ENCODE measurements at places on chromosomes 5 and 9. TPM values are rescaled to one million over a fixed set of nuclear protein-coding genes. Genes with fewer than 3 reads are reported as not detected.

Gene C5orf58
- not detected for total RNA-seq

Gene PCDHGA2
- total RNA-seq = 0.39 TPM

Gene GLRA1
- not detected for total RNA-seq

Gene ANKRD55
- total RNA-seq = 3.7 TPM

Gene COL23A1
- 0.13 TPM for total RNA-seq

Gene TRIM14
- 1.9 TPM for total RNA-seq

Gene BRINP1
- 0.26 TPM for total RNA-seq

Gene WDR31
- total RNA-seq = 0.38 TPM

Gene TRIM36
- 0.26 TPM for total RNA-seq

Gene SMIM27
- total RNA-seq = 5.3 TPM

Gene NUTM2G
- total RNA-seq = not detected

Gene PTGES
- 0.26 TPM for total RNA-seq

Gene EDIL3
- under 0.01 TPM for total RNA-seq

Gene C5orf24
- 36.8 TPM for total RNA-seq

Gene FPGS
- total RNA-seq = 60.3 TPM

Gene FAM221B
- total RNA-seq = not detected

Gene OLFM1
- 16.2 TPM for total RNA-seq

Gene SCAMP1
- total RNA-seq = 45.1 TPM

Gene CCDC152
- 0.13 TPM for total RNA-seq

Gene SUSD3
- total RNA-seq = not detected

Gene NSD1
- total RNA-seq = 22.9 TPM

Gene DOCK8
- total RNA-seq = 4.4 TPM

Gene ARSI
- total RNA-seq = not detected

Gene NSG2
- not detected for total RNA-seq

Gene TENT4A
- total RNA-seq = 8.0 TPM

Gene TMEFF1
- 12.9 TPM for total RNA-seq

Gene FOXI1
- total RNA-seq = not detected

Gene PCDHA9
- under 0.01 TPM for total RNA-seq

Gene SMIM23
- not detected for total RNA-seq

Gene SYK
- total RNA-seq = 0.13 TPM

Gene MYO10
- total RNA-seq = 76.5 TPM

Gene SLC34A3
- total RNA-seq = not detected

Gene SLC36A2
- total RNA-seq = not detected

Gene SLC45A2
- under 0.01 TPM for total RNA-seq

Gene LCN9
- total RNA-seq = not detected

Gene SPINK7
- total RNA-seq = not detected

Gene NUTM2F
- not detected for total RNA-seq

Gene PLEKHG4B
- total RNA-seq = 0.13 TPM

Gene OCLN
- total RNA-seq = 0.90 TPM

Gene ATP10B
- under 0.01 TPM for total RNA-seq

Gene PRR7
- 2.2 TPM for total RNA-seq

Gene ABO
- total RNA-seq = 0.63 TPM

Gene LHX2
- not detected for total RNA-seq

Gene FOXD4L3
- total RNA-seq = under 0.01 TPM

Gene PAPPA
- total RNA-seq = under 0.01 TPM

Gene ECPAS
- total RNA-seq = 92.8 TPM

Gene PLPPR1
- not detected for total RNA-seq

Gene PTGS1
- 1.8 TPM for total RNA-seq

Gene FGF18
- total RNA-seq = not detected

Gene POU5F2
- 0.51 TPM for total RNA-seq

Gene IRX1
- total RNA-seq = not detected

Gene IRX2
- total RNA-seq = 1.5 TPM

Gene CCL28
- 2.1 TPM for total RNA-seq

Gene CBY3
- not detected for total RNA-seq

Gene CPLANE1
- total RNA-seq = 11.1 TPM

Gene INSYN2B
- 1.4 TPM for total RNA-seq

Gene RGS7BP
- total RNA-seq = 0.13 TPM

Gene PKD2L2
- total RNA-seq = not detected

Data from dermis microvascular lymphatic vessel endothelial cell (primary cell).